ENCODE measurements at places on chromosomes 5 and 9. TPM values are rescaled to one million over a fixed set of nuclear protein-coding genes. Genes with fewer than 3 reads are reported as not detected.

DNA sequence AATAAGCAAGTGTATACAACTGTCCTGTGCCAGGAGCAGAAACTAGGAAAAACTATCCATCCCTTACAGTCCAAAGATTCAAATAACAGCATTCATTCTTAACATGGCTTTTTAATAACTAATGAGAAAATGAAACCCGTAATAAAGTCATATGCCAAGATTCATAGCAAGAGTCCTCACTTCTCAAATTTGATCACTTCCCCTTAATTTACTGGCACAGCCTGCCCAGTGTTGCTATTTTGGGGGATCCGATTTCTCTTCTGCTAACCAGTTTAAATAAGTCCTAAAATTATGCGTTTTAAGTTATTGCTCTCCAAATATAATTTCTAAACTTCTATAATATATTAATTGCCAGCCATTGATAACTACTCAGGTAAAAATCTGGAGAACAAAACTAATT lies 177.0 kb upstream of the PTGER4 start:
- no peak overlapping the region for H3K27ac ChIP-seq
- H3K4me3 ChIP-seq: no peak overlapping the region
- no peak for DNase-seq
- no peaks in the 10 kb centered on the region for H3K36me3 ChIP-seq

GRCh38 chr5:79423296-79423695 lies 90.6 kb downstream of the HOMER1 start:
- no peak overlapping the region for H3K4me3 ChIP-seq
- H3K36me3 ChIP-seq: no peaks in the 10 kb centered on the region
- no peaks in the 10 kb centered on the region for H3K27me3 ChIP-seq
- no peaks in the 10 kb centered on the region for H3K4me1 ChIP-seq

DNA sequence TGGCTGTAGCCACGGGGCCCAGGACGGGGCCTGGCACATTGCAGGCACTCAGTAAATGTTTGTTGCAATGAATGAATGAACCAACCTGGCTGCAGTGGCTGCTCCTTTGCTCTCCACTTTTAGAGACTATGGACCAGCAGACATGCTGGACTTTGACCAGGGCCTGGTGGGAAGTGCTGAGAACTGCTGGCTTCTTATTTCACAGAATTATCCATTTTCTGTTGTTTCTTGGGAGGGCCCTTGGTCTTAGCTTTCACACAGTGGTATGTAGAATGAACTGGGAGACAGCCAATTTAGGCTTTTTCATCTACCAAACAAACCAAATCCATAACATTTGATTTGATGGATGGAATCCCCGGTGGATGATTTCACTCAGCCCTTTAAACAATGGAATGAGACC lies 78.0 kb upstream of the LHFPL2 start:
- no peaks in the 10 kb centered on the region for H3K36me3 ChIP-seq
- no peak for DNase-seq
- H3K4me1 ChIP-seq: no peaks in the 10 kb centered on the region
- no peaks in the 10 kb centered on the region for H3K27me3 ChIP-seq
- H3K27ac ChIP-seq: no peak overlapping the region

- H3K4me1 ChIP-seq: no peaks in the 10 kb centered on the region
- DNase-seq: no peak
- H3K27ac ChIP-seq: no peak overlapping the region
- no peak overlapping the region for H3K4me3 ChIP-seq
- H3K36me3 ChIP-seq: no peaks in the 10 kb centered on the region
Observed at GRCh38 chr5:61806491-61807020, 474.5 kb downstream of the ZSWIM6 start.

FAM200C gene
- polyA plus RNA-seq: 3.3 TPM

SV2C gene
- 0.14 TPM for polyA plus RNA-seq

CPLANE1 gene
- polyA plus RNA-seq: 3.5 TPM

EIF4E1B gene
- 1.5 TPM for polyA plus RNA-seq

All from pancreas (tissue), 10 donors.